Stimulated activated CD8-positive, alpha-beta memory T cell treated with anti-CD3 and anti-CD28 coated beads, Interleukin-4, amount 100 ng/mL, for 1 hour (primary cell): ENCODE measurements at places on chromosomes 5 and 9.

DNA sequence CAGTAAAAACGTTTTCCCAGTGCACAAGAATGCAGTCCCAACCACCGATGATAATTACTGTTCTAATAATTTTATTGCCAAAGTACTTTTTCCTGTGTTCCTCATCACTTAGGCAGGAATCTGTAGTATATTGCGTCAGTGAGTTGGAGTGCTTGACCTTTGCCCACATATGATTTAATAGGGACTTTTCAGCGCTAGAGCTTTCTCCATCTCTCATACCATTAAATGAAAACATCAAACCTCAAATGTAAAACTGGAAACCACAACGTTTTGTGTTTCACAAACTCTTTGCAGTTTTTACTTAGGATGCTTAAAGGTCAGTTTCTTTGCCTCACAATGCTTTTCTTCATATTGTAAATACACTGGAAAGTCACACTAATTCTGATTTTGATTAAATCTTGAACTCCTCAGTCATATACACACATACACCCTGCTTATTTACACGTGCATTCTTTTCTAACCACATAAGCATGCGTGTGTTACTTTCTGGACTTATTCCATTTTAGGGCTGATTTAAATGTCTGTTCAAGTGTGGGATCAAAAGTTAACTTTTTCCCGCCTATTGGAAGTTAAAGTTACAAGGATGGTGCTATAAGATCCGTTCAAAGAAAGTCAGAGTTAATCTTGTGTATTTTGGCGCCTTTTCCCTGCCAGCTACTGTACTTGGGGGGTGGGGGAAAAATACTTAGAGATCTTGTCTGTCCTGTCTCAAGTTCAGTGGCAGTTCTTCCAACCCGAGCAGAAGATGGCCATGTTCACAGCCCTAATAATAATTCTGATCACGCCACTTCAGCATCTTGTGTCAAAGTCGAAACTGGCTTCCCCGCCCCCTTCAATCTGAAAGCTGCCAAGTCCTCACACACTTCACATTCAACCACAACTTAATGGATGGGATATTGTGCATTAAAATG lies 6.6 kb upstream of the NFIB start:
- no peak for DNase-seq

DNA sequence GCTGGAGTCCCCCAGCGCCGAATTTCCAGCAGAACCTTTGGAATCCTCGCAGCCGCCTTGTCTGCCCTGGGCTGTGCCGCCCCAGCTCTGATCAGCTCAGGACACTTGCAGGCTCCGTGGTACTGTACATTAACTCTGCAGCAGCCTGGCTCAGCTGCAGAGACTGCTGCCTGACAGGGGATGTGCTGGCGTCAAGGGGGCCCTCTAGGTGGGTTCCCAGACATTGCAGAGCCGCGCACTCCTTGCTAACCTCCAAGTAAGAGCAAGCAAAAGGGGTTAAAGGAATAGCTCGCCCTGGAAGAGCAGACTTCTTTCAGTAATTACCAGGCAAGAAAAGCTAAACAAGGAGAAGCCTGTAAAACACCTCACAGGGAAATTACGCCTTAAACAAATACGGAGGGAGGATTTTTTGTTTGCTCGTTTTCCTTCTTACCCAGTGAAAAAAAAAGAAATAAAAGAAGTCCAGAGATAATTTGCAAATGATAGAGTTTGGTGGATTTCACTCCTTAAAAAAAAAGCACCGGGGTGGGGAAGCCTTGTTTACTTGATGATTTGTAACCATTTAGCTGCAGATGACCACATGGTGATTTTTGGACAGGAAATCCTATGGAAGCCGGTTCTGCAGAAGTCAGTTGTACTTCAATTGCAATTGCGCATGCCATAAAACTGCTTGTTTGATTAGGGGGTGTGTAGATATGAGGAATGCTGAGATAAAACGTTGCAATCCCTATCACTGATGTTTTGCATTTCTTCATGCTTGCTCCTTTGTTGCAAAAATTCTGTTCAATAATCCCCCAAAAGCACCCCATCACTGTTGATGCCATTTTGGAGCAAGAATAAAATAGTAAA lies 305.8 kb downstream of the PDE4D start:
- no peak for DNase-seq

GRCh38 chr5:38846379-38847011 lies 683 bp downstream of the OSMR start:
- DNase-seq: no peak

- no peak for DNase-seq
Measured at GRCh38 chr9:4923580-4924544, 61.2 kb upstream of the JAK2 start.

DNA sequence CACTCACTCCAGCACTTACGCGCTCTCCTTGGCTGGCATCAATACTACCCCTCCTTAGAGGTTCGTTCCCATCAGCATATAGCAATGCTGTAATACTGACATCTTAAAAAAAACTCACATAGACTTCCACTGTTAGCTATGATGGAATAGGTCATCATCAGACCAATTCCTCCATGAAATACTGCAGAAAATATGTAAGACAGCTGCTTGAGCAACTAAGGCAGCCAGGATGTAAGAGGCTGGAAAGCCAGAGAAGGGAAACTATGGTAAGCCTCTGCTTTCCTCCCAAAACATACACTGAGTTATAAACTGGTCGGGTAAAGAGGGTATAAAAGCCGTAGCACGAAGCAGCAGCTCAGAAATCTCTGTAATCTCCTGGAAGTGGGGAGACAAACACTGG lies 33.5 kb downstream of the AUH start:
- no peak for DNase-seq

GRCh38 chr9:3768712-3769457 lies 243.1 kb upstream of the RFX3 start:
- no peak for DNase-seq

DNA sequence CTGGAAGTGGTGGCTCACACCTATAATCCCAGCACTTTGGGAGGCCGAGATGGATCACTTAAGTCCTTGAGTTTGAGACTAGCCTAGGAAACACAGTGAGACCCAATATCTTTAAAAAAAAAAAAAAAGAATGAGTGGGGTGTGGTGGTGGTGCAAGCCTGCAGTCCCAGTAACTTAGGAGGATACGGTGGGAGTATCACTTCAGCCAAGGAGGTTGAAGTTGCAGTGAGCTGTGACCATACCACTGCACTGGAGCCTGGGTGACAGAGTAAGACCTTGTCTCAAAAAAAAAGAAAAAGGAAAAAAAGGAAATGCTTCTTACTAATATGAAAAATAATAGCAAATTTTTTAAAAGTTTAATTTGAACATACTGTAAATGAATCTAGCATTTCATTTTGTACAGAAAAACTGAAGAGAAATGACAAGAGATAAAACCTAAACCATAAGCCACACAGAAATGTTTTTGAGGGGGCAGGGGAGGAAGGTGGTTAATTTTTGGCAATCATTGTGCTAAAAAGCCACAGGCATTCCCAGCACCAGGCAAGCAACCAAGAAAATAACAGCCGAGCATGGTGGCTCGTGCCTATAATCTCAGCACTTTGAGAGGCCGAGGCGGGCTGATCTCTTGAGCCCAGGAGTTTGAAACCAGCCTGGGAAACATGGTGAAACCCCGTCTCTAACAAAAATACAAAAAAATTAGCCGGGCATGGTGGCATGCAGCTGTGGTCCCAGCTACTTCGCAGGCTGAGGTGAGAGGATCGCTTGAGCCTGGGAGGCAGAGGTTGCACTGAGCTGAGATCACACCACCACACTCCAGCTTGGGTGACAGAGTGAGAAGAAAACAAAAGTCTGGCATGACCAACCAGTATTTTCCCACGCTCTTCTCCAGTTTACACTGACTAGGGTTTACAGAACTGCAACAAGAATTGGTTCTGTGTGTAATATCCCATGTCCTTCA lies 114.5 kb upstream of the NR5A1 start:
- no peak for DNase-seq

GRCh38 chr9:85610074-85610860 lies 131.5 kb downstream of the AGTPBP1 start:
- DNase-seq: no peak

DNA sequence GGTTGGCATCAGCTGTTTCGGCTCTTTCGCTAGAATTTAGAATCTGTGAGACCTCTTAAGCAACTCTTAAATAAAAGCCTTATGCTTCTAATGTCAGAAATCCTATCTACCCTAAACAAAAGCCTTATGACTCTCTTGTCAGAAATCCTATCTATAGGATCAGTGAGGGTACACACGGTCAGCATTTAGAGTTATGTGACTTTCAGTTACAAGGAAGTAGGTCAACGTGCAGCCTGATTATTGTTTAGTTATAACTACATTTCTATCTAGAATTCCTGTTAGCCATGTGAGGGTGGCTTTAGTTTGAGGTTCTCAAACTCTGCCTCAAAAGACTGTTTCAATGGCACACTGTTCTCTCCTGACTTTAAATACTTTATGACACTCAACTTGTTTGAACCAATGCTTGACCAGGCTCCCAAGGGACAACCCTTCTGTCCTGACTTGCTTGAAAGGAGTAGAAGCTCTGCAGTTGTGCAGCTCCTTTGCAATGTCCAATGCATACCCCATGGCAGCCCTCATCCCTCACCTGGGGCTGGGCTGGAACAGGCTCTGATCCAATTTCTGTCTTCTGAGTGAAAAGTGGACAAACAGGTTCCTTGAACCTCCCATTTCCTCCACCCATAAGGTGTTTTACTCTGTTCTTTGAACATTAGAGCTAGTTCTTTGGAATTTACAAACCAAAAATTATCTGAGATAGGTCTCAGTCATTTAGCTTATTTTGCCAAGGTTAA lies 251.6 kb upstream of the PIK3R1 start:
- no peak for DNase-seq

DNA sequence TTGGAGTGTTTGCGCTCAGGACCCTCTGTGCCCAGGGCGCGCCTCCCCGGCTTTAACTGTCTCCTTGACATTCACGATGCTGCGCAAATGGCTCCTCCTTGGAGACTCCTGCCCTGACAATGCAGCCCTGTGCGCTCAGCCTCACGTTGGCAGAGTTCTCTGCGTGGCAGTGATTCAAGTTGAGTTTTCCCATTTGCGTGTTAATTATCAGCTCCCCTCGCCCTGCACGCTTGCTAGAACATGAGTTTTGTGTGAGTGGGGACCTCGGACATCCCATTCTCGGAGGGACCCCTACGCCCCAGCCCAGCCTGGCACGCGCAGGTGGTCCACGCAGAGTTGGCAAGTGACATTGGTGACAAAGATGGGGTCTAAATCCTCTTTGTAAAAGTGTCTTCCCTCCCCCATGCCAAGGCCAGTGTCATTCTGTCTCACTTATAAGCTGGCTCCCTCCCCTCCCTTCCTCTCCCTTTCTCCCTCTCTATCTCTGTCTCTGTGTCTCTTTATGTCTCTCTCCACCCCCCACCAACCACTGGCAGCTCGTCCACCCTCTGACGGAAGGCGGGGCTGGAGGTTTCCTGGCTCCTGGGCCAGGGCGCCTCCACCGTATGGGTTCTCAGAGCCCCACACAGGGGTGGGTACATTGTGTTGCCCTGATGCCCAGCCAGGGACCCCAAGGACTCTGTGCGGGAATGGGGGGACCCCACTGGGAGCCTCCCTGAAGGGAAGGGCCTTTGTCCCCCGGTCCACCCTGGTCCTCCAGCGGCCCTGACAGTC lies 169.3 kb downstream of the OLFM1 start:
- DNase-seq: no peak

- no peak for DNase-seq
Measured at GRCh38 chr5:122761115-122761514, 13.8 kb upstream of the SNX2 start.

DNA sequence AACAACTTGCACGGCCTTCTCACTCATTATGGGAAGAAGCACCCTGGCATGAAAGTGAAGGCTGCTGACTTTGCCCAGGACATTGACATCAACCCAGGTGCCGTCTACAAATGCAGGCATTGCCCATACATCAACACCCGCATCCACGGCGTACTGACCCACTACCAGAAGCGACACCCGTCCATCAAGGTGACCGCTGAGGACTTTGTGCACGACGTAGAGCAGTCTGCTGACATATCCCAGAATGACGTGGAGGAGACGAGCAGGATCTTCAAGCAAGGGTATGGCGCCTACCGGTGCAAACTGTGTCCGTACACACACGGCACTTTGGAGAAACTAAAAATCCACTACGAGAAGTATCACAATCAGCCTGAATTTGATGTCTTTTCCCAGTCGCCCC lies 65.4 kb downstream of the ZNF462 start:
- DNase-seq: no peak

DNA sequence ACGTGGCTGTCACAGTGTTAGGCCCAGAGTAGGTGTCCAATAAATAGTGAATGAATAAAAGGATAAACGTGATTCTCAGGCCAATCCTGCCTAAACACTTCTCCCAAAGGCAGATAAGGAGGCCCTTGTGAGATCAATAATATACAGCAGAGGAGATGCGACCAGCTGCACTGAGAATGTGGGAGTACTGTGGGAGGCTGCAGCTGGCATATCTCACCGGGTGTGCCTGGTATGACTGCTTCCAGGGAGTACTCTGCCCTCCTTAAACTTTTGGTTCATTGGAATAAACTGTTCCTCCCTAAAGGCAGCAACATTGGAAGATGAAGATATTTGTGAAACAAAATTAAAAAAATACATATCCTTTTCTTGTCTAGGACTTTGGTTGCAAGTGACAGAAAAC lies 57.1 kb upstream of the PTPN3 start:
- no peak for DNase-seq

DNA sequence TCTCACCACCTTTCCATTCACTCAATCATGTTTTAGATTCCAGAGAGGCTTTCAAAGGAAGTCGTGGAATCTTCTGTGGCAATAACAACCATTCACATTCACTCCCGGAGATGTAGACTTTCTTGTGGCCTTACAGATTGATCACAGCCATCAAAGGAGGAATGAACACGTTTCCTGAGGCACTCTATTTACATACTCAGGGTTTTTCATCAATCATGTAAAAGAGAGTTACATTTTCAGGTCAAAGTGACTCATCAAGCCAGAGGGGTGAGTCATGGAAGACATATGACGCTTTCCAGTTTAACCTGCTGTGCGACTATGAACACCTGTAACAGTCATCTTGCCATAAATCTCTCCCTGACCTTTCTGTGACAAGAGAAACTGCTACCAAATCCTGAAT lies 39.3 kb upstream of the RAD23B start:
- DNase-seq: no peak

DNA sequence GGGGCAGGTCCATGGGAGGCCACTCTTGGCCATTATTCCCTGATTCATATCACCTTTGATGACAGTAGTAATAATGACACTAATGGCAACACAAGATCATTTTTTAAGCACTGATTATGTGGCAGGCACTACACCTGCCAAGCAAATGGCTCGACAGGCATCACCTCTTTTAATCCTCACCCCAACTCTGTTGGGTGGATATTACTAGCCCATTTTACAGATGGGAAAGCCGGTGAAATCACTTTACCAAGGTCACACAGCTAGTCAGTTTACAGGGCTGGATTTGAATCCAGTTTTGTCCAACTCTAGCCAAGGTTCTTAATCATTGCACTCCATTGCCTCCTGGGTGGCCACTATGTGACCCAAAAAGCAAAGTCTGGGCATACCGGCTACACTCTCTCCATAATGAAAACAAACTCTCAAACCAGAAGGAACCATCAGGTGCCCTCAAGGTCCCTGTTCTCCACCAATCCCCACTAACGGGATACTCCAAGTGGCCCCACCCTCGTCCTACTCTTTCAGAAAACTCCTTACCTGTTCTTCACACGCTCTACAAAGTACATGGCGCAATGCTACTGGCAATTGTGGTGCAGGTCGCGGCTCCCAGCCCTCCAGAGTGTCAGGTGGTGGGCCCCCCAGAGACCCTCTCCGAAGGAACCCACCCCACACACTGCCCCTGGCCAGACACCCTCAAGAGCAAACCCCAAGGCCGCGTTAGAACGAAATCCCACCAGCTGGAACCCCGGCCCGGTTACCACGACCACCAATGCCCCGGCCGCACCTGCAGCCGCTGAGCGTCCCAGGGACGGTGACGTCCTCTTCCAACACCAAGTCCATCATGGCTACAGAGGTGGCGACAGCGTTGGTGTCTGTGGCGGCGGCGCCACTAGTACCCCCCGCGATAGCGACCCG lies 572 bp downstream of the CDK5RAP2 start:
- DNase-seq: no peak
